NCI-H1105 (cell line): ENCODE measurements at places on chromosomes 2 and 18.

DNA sequence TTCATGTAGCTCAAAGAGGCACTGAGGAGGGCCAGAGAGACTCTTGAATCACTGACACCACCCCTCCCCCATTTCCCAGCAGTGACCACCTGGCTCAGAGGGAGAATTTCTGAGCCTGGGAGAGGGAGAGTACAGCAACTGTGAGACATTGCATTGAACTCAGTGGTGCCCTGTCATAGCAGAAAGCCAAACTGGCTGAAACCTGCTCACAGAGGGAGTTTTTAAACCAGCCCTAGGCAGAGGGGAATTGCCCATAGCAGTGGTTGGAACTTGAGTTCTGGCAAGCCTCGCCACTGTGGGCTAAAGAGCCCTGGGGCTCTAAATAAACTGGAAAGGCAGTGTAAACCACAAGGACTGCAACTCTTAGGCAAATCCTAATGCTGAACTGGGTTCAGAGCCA lies 243.1 kb downstream of the ADCYAP1 start:
- DNase-seq = no peak

GRCh38 chr2:9634133-9634532 lies 3.3 kb upstream of the YWHAQ start:
- no peak for DNase-seq

DNA sequence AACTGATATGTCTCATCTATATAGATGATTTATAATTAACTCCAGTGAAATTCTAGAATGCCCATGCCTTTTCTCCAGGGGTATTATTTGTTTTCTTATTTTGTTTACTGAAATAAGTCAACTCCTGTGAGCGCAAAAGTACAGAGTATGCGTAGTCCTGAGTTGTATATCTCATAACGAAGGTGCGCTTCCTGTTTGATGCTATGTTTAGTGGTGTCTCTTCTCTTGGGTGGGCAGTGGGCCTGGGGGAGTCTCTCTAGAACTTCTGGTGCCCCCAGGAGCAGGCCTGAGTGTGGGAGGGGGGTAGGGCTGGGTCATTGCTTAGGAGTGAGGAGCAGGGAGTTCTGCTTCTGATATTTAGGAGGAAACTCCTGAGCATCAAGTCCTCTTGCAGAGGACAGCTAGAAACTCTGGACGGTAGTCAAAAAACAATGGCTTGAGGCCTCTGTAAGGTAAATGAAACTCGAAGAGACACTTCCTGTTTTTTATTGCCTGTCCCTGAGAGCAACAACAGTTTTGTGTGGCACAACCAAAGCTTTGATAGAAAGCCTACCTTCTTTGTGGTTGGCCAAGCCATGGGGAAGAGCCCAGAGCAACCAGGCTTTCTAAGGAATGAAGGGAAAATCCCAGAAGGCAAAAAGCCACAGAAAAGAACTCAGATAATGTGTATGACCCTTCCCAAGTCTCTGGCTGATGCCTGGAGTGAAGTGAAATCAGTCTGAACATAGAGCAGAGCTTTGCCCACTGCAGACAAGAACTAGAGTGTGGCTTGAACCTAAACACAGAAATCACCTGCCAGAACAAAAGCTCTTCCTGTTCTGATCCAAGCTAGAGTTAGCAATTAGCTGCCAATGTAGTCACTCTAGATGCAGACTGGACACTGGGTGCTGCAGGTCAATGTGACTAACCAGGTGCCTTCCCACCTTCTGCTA lies 8.5 kb upstream of the SP140L start:
- no peak for DNase-seq

DNA sequence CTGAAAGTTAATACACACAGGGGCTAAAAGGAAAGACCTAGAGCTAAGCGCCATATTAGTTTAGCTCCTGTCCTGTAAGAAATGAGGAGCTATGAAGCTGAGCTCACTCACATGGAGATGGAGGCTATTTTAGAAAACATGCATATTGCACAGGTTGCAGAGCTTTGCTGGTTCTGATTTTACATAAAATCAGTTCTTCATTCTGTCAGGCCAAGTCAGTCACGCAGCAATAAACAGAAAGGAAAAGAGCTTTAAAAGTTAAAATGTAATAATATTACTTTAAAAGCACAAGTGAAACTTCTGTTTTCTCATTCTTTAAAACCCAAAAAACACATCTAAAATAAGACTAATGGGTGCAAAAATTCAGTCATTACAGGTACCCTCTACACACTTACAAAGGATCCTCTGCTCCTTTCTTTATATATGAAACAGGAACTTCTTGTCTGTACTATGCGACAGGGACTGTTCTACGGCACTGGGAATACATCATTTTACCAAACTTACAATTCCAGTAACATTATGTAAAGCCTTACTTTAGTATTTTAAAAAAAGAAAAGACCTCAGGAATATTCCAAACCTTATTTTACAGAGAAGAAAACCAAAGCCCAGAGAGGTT lies 113.8 kb downstream of the THADA start:
- DNase-seq = no peak

- DNase-seq = no peak
Measured at GRCh38 chr2:16438613-16439321, 226.9 kb downstream of the CYRIA start.

GRCh38 chr2:8144785-8145184 lies 537.1 kb upstream of the ID2 start:
- no peak for DNase-seq

GRCh38 chr2:200422071-200422470 lies 87.8 kb downstream of the KCTD18 start:
- no peak for DNase-seq

DNA sequence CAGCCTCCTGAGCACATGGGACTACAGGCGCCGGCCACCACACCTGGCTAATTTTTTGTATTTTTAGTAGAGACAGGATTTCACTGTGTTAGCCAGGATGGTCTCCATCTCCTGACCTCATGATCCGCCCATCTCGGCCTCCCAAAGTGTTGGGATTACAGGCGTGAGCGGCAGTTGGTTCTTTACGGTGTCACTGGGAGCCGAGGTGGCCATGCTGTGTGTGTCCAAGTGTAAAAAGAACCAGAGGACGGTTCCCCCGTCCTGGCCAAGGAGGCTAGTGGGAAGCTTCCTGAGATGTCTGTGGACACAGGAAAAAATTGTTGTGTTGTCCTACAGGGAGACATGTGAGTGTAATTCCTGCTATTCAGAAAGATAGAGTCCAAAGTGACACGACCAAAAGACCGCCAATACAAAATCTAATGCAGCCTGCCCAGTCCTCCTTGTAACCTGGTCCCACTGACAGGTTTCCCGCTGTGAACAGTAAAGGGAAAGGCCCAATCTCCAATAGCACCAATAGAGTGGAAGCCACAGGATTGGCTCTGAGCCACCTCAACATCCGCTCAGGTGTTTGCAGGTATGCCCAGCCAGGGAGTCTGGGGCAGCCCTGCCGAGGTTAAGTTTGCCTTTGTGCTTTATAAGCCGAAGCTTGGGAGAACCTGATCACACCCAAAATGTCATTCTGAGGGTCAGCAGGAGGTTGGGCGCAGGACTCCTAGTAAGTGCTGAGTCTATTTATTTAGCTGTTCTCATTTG lies 40.6 kb downstream of the NCK2 start:
- DNase-seq = no peak

DNA sequence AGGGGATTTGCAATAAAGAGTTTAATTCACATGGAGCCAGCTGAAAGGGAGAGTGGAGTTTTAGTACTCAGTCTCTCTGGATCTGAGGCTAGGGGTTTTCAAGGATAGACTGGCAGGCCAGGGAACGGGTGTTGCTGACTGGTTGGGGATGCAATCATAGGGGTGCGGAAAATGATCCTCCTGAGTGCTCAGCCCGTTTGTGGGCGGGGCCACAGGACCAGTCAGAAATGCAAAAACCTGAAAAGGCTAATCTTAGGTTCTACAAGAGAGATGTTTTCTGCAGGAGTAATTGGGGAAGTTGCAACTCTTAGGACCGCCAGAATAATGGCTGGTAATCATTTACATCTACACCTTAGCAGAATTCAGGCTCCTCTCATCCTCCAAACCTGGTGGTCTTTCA lies 2.5 kb downstream of the NFU1 start:
- DNase-seq = no peak

DNA sequence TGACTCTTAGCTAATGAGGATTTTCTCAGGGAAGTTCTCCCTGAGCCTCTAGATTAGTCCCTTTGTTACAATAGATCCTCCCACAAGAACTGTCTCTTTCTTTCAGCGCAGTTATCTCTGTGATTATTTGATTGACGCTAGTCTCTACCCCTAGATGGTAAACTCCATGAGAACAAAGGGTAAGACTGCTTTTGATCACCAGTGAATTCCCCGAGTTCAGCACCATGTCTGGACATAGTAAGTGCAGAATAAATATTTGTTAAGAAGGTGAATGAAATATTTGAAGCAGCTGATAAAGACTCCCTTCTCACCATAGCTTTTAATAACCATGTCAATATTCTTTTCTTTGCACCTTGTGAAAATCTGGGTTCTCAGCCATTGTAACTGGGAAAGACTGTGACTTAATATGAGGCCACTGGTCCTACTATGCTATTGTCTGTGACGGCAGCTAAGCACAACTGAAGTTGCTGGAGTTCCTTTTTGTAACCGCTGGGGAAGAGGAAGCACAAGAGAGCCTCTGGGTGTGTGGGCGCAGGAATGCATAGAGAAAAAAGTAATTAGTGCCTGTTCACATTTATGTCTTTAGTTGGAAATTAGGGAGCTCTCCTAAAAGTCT lies 214.7 kb downstream of the TGIF1 start:
- no peak for DNase-seq

DNA sequence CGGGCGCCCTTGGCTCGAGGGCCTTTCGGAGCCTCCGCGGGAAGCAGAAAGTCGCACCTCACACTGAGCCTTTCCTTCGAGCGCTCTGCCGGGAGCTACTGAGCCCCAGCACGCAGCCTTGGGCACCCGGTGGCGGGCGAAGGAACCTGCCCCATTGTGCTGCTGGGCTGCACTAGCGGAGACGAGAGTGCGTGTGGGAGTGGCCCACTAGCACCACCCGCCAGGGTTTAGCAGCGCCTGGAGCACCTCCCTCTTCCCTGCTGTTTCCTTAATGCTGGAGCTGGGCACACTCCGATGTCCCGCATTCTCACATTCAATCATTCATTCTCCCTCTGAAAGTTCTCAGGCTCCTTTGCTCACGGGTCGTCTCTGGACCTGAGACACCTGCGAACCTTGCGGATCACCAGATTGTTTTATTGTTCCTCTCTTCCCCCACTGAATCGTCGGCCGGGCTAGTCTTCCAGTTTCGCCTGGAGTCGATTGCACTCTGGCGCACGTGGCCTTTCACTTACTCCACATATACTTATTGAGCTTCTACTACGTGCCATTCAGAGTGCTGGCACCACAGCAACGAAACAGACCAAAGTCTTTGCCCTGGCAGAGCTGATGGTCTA lies 8.5 kb upstream of the PAX3 start:
- DNase-seq = no peak

- DNase-seq = no peak
Measured at GRCh38 chr18:7647500-7647899, 80.4 kb downstream of the PTPRM start.

- DNase-seq = peak; percentile 88
Measured at GRCh38 chr18:69599377-69599776, 198.7 kb downstream of the DOK6 start.

DNA sequence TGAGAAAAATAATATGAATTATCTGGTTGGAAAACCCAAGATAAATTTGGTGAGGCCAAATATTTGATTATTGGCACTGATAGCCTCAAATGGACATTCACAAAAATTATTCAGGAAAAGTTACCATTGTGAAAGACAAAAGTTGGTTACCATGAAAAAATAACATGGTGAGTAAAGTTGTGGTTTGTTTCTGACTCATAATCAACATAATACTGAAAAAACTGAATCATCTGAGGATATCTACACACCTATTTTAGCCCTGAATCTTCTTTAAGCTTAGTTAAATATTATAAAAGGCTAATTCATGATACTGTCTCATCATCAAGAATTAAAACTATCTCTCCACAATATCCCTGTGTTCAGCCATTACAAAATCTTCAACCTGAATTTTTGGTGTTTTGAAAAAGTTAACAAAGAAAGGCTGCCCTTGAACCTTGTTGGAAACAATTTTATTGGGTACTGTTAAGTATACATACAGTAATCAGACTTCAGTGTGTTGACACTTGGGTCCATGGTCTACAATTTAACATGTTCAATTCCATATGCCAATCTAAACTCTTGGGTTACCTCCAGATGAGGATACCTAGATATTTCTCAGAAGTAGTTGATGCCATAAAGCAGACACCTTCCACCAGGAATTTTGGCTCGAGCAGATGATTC lies 607.5 kb upstream of the SLC39A10 start:
- DNase-seq = no peak

DNA sequence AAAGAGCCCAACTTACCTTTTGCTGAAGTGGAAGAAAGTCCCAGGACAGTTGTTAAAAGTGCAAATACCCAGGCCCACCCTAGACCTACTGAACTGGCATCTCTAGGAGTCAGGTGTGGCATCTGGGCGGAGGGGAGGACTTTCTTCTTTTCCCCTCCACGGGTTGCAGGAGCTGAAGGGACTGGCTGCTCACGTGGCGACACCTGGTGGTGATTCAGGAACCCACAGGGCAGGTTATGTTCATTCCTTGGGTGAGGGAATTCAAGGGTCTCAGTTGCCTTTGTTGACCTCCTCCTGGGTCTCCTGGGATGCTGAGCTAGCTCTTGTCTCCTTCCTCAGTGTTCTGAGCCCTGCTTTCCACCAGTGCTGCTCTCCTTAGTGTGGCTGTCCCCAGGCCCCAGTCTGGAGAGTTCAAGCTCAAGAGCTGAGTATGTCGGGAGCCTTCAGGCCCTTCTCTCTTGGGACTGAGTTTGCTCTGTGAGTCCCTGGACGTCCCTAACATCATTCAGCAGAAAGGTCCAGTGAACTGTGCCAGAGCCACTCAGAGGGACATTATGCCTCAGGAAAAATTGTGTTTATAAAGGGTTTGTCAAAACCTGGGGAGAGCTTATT lies 56.9 kb downstream of the DYSF start:
- peak; percentile 38 for DNase-seq

DNA sequence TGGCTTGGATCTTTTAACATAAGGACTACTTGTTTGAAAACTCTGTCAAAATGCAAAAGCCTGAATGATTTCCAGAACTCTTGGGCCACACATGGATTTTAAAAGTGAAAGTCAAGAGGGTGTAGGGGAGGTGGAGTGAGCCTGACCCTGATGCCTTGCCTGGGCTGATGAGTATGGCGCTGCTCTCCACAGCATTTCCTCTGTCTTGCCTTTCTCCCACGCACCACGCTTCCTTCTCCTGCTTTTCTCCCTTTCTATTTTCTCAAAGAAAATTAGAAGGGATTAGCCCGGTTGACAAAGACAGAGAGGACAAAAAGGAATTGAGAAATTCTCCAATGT lies 207.0 kb upstream of the CCDC68 start:
- DNase-seq = no peak

- DNase-seq = peak; percentile 61
Measured at GRCh38 chr18:49591271-49591670, 29.4 kb downstream of the LIPG start.
